ENCODE measurements at places on chromosomes 13 and 19.
A peak's percentile ranks its signal among the peaks of the same experiment; 100 is the strongest.

GRCh38 chr13:109995578-109995977 lies 209.2 kb upstream of the IRS2 start:
- no peak for DNase-seq

GRCh38 chr13:83377491-83377890 lies 504.8 kb downstream of the SLITRK1 start:
- no peak for DNase-seq

DNA sequence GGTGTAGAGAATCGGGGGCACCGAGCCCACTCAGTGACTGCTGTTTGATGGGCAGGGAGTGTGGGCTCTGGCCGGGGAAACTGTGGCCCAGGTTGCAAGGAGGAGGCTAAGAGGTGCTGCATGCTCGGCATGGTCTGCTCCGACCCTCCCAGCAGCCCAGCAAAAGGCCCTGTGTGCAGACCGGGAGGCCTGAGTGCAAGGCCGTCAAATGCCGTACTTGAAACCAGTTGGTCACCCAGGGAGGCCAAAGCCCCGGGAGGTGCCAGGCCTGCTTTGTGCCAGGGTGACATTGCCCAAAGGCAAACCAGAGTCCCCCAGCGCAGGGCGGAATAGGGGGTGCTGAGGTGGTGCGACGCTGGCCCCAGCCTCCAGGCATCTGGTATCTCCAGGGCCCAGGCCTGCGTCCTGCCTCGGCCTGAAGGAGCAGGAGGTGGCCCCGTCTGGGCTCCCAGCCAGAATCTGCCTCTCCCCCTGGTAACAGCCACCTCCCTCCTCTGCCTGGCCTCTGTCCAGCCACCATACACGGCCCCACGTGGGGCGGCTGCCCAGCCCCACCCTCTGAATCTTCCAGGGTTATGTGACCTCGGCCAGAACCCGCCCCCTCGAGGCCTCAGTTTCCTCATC lies 4.0 kb downstream of the PIK3R2 start:
- DNase-seq = no peak

DNA sequence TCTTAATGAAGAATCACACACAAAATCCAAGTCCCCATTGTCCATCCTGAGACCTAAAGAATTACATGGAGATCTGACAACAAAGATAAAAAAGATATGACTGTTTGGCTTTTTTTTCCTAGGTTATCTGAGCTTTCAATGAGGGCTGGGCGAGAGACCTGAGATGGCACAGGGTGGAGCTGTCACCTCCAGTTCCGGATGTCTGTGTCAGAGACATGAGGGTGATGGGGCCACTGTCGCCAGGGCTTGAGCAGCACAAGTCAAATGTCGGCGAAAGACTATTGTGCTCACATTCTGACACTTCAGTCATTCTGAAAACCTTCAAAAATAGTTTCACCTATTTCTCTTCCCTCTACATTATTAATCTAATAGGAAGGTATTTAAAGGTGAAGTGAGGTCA lies 65.7 kb downstream of the SLC7A1 start:
- DNase-seq = no peak

GRCh38 chr19:12611361-12611699 lies 610 bp downstream of the ZNF791 start:
- peak; percentile 25 for DNase-seq

DNA sequence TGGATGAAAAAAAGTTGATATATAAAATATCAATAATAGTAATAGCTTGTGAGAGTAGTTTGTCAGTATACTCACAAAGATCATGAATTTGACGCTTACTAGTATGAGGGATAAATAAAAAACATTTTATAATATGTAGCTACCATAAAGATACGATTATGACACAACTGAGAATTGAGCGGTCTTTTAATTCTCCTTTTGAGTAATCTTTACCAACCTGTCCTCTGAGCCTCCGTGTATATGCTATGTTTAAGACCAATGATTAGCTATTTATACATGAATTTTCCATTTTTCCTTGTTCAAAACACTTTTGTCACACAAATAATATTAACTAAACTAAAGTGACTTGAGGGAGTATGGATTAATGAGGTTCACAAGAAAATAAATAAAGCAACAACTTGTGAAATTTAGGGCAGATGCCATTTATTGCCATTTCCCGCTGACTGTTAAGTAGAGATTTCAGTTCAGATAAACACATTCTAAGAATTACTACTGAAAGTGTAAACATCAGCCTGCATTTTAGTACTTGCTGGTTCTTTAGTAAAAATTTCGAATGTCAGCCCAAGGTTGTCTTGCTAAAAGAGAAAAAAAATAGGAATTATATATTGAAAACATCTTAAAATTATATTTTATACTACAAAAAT lies 6.2 kb upstream of the IRS2 start:
- no peak for DNase-seq

DNA sequence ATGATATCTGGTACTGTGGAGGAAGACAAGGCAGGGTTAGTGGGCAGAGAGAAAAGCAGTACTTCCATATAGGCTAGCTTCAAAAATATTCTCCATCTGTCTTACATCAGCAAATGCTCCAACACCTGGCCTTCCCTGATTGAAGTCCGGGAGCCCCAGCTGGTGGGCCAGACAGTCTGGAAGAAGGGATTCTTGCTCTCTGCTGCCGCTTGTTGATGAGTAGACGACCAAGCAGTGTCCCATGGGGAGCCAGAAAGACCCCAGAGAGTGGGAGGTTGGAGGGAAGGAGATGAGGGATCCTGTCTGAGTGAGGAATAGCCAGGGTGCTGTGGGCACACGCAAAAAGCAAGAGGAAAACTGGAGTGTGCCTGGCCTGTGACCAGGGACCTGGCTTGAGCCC lies 95.1 kb downstream of the ATP8A2 start:
- DNase-seq = no peak

GRCh38 chr13:109767023-109767422 lies 19.4 kb downstream of the IRS2 start:
- no peak for DNase-seq

- peak; percentile 75 for DNase-seq
These were observed 1.5 kb upstream of the HCN2 start for GRCh38 chr19:588093-588740.

DNA sequence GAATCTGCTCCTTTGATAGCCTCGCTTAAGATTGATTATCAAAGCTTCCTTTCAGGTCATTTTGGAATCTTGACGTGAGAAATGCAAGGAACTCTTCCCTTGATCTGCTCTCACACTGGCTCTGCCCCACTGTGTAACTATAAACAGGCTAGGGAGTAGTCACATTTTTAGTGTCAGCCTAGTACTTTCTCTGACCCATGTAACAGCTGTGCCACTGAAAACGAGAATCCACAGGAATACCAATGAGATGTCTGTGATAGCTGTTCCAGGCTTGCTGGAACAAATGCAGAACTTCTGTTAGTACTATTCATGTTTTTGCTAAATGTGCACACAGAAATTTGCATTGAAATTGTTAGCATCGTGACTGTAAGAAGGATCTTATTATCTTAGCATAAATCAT lies 221.3 kb downstream of the MYO16 start:
- no peak for DNase-seq

DNA sequence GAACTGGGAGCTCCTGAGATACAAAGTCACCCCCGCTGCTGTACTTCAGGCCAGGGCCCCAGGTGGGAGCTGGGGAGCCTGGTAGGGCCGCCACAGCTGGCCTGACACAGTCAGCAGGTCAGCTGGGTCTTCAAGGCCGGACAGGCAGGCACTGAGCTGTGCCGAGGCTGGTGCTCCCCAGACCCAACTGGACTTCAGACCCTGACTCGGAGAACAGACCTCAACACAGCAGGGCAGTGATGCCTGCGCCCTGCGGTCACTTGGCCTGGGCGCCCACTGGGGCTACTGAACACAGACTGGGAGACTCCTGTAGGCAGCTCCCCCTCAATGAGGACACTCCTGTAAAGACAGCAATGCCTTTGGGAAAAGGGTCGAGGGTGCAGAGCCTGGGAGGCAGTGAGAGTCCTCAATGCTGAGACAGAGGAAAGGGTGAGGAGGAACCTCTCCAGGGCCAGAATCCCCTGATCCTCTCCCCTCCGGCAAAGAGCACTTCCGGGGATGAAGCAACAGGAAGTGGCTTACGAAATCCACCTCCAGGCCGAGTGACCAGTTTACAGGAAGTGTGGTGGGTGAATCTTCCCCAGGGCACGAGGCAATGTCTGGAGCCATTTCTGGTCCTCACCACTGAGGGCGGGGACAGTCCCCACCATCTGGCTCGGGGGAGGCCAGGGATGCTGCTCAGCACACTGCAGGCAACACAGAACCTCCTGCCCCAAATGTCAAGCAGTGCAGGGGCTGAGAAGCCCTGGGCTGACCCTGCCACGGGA lies 40.8 kb upstream of the ISYNA1 start:
- no peak for DNase-seq

GRCh38 chr19:32876919-32877285 lies 7.3 kb upstream of the SLC7A9 start:
- DNase-seq = no peak

DNA sequence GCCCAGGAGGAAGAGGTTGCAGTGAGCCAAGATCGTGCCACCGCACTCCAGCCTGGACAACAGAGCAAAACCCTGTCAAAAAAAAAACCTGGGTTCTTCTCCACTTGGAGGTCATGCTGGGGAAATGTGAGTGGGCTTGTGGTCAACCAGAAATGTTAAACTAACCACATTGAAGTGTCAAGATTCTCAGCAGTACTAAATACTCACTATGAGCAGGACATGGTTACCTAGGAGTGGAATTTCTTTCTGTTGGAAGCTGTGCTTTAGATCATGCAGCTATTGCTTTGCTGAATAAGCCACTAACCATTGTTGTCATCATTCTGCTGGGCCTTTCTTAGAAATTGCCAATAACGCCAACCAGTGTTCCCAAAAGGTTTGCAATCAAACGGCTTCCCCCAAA lies 253.3 kb upstream of the TSHZ3 start:
- no peak for DNase-seq

DNA sequence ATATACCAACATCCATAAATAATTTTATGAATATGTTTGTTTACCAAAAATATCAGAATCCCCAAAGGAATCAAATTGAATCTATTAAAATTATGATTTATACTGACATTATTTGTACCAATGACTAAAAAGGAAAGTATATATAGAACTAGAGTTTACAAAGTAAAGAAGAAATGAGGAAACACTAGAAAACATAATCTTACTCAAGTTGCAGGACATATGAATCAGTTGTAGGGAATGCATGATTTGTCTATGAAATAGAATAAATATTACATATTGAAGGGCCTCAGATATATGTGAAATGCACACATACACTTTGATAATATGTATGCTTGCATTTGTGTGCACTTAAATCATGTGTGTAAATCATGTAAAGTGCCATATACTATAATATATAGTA lies 1466.4 kb downstream of the EFNB2 start:
- DNase-seq = no peak

DNA sequence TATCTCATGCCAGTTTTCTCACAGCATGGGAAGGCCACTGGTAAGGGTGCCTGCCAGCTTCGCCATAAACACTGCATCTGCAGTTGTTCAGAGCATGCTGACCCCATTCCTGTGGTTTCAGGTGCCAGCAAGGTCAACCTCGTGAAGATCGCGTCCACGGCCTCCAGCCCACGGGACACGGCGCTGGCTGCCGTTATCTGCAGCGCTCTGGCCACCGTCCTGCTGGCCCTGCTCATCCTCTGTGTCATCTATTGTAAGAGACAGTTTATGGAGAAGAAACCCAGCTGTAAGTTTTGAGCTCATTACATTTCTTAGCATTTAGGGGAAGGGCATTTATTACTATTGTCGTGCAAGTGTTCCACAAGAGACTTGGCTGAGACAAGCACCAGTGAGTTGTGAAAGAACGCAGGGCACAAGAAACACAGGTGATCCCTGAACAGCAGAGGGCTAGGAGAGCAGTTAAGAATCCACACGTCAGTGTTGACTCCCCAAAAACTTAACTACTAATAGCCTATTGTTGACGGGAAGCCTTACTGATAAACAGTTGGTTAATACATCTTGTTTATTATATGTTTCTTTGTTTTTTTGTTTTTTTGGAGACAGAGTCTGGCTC lies 88.8 kb downstream of the TNFRSF19 start:
- no peak for DNase-seq

GRCh38 chr13:101144808-101145419 lies 271.4 kb downstream of the NALCN start:
- peak; percentile 49 for DNase-seq

GRCh38 chr13:28741084-28741491 lies 22.3 kb upstream of the SLC46A3 start:
- no peak for DNase-seq

GRCh38 chr13:75153834-75154233 lies 328.1 kb downstream of the TBC1D4 start:
- no peak for DNase-seq

DNA sequence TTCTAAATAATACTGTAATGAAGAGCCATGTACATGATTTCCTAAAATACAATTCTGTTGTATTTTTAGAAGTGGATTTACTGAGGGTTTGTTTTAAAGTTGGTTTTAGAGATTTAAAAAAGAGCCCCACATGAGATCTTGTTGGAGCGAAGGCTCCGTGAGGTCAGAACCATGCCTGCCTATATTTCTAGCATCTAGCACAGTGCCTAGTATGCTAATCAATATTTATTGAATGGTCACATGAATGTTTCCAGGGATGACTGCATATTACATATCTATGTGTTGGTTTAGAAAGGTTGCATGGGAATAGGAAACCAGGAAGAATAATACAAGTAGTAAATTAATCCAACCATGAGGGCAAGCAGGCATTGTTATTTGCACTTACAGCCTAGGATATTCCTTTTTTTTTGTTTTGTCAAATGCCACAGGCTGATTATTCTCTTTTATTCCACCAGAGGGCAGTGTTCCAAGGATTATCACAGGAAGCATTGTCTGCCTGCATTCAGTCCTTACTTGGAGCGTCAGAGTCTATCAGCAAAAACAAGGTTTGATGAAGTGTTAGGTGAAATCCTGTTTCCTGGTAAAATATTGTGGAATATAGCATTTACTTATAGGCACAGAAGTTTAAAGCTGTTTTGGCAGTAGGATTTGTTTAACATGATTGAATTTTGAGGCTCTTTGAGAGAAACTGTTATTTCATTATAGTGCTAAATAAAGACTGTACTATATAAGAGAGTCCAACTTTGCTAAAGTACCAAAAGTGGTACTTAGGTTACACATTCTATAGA lies 46.8 kb downstream of the COG3 start:
- peak; percentile 33 for DNase-seq

GRCh38 chr19:16594131-16594586 lies 21.9 kb upstream of the SLC35E1 start:
- no peak for DNase-seq

DNA sequence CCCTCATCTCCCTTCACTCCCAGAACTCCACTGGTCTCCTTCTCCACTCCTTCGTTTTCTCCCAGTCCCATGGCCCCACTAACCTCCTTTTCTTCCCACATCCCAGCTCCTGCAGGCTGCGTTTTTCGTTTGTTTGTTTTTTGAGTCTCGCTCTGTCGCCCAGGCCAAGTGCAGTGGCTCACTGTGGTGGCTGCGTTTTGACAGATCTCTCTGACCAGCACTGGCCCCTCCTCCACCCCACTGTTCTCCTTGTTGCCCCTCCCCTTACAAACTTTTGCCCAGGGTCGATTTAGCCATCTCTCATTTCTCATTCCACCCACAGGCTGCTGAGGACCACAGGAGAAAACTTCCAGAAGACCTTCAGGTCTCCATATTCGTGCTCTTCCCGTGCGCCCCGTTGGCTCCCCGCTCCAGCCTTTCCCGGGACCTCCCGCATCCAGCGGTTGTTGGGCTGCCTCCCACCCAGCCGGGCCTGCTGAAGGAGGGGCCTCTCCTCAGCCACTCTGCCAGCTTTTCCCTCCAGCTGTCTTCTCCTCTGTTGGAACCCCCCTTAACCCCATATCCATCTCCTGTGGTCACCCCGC lies 40.6 kb upstream of the GJB6 start:
- DNase-seq = no peak

GRCh38 chr19:47581605-47582319 lies 8.8 kb upstream of the ZNF541 start:
- DNase-seq = no peak

- no peak for DNase-seq
These were observed 28.9 kb upstream of the CACTIN start for GRCh38 chr19:3655402-3656072.
